ENCODE measurements at places on chromosomes 6 and 20. TPM values are rescaled to one million over a fixed set of nuclear protein-coding genes. Genes with fewer than 3 reads are reported as not detected.

- H3K27me3 ChIP-seq, result no peaks in the 10 kb centered on the region
- H3K27ac ChIP-seq, result no peak overlapping the region
- peak; percentile 18 for DNase-seq
- H3K4me3 ChIP-seq, result no peak overlapping the region
- no peaks in the 10 kb centered on the region for H3K4me1 ChIP-seq
Observed at GRCh38 chr6:38012573-38012972, 193.0 kb downstream of the ZFAND3 start.

DNA sequence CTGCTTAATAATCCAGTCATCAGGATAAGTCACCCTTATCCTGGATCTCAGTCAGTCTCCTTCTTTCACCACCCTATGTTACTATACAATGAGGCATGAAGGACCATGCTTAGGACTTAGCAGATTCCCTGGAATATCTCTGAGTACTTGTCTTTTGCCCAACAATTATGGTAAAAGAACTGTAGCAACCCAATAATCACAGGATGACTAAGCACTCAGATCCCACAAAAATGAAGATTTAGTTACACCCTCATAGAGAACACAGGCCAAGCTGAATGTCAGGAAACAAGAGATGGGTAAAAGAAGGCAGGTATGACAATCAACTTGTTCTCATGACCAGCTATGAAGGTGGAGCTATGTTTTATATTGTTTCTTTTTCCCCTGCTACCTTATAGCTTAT is 91.4 kb downstream of the EDN1 start:
- no peaks in the 10 kb centered on the region for H3K27me3 ChIP-seq
- no peak for DNase-seq
- H3K4me3 ChIP-seq, result no peak overlapping the region
- no peaks in the 10 kb centered on the region for H3K36me3 ChIP-seq
- no peak overlapping the region for H3K27ac ChIP-seq

DNA sequence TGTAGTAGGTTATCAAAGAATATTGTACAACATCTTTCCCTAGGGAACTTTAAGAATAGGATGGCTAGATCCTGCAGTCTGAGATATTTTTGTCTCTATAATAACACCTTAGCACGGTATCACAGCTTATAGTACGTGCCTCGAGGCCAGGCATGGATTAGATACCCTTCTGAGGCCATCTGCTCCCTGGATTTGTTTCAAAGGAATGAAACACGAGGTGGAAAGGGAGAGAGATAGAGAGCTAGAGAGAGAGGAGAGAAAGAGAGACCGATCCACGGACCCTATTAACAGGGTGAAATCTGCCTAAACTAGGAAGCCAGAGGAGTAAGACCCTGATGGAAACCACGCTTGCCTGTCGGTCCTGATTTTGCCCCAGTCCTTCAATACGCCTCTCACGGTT is 92.5 kb downstream of the CD83 start:
- peaks cover 11% of the 10 kb centered on the region for H3K4me1 ChIP-seq
- no peak for DNase-seq
- no peak overlapping the region for H3K4me3 ChIP-seq

DNA sequence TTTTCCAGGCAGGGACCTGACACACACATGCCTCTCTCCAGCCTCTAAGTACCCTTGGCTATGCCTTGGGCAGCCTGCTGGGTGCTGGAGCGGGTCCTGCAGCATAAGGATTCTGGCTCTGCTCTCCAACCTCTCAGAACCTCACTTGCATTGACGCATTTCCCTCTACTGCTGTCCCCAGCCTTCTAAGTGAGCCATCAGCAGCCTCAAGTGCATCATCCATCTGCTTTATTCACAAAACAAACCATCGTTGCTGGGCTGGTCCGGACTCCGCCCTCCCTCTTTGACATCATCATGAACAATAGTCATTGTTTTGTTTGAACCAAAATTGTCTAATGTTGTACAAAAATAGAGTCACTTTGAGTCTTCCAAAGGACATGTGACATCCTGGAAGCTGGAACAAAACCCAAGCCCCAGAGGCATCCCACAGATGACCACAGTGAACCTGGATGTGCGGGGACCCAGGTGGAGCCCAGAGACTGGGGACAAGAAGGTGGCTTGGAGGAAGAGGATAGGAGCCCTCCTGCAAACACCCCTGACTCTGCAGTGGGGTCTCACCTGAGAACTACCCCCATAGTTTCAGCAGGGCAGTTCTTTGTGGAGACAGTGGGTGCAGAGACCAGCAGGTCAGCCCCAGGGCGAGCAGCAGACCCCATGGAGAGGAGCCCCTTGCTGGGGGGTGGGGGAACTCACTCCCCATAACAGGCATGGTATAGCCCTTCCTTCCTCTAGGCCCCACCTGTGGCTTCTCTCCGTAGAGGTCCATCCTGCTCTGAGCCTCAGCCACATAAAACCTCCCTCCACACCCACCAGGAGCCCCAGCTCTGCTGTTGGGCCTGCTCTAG is 230.1 kb downstream of the SYNDIG1 start:
- no peak overlapping the region for H3K27ac ChIP-seq
- no peak for DNase-seq
- H3K4me3 ChIP-seq, result no peak overlapping the region
- no peaks in the 10 kb centered on the region for H3K4me1 ChIP-seq
- no peaks in the 10 kb centered on the region for H3K36me3 ChIP-seq

GRCh38 chr20:63553251-63553932 is 567 bp upstream of the FNDC11 start:
- no peaks in the 10 kb centered on the region for H3K27me3 ChIP-seq
- DNase-seq, result peak; percentile 90
- peak overlapping the region; percentile 61 for H3K4me3 ChIP-seq
- no peaks in the 10 kb centered on the region for H3K36me3 ChIP-seq

DNA sequence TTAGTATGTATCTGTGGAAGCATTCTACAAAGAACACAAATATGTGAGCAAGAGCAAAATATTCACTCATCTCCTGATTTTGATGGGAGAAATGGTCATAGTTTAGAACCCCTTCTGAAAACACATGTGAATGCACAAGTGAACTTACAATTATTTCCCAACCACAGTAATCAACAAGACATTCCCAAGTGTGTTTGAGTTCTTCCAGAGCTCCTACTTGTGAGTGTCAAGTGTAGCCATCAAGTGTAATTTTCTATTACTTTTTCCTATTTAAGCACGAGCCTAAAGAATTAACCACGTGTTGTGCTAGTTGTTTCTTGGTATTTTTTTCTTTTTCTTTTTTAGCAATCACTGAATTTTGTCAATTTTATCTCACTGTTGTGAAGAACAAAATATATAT is 402.3 kb downstream of the NKAIN2 start:
- DNase-seq, result no peak
- no peaks in the 10 kb centered on the region for H3K36me3 ChIP-seq
- H3K4me1 ChIP-seq, result no peaks in the 10 kb centered on the region
- H3K27me3 ChIP-seq, result no peaks in the 10 kb centered on the region

DNA sequence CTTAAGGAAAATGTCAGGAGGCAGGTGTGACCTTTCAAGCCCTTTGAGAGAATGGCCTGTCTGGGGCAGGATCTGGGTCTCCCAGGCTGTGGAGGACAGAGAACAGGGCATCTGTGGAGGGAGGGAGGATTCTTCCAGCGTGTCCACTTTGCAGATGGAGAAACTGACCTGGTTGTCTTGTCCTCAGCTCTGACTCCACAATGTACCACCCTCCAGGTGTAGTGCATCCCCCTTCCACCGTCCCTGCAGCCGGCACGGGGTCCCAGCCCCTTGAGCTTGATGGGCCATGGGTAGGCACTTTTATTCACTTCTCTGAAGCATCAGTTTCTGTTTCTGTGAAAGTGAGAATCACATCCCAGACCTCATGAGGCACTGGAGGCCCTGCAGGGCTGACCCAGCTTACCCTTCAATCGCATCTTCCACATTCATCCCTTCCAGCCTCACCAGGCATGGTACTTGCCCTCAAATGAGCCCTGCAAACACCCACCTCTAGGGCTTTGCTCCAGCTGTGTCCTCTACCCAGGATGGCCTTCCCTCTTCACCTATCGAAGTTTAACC is 4.6 kb upstream of the TGM2 start:
- DNase-seq, result no peak
- H3K27ac ChIP-seq, result no peak overlapping the region
- no peaks in the 10 kb centered on the region for H3K4me1 ChIP-seq
- no peaks in the 10 kb centered on the region for H3K27me3 ChIP-seq

- H3K27ac ChIP-seq, result no peak overlapping the region
- peaks cover 6% of the 10 kb centered on the region for H3K27me3 ChIP-seq
- H3K36me3 ChIP-seq, result no peaks in the 10 kb centered on the region
- peak; percentile 29 for DNase-seq
- peaks cover 7% of the 10 kb centered on the region for H3K4me1 ChIP-seq
Observed at GRCh38 chr6:165850434-165851019, 187.5 kb upstream of the PDE10A start.

- no peak for DNase-seq
- H3K27me3 ChIP-seq, result no peaks in the 10 kb centered on the region
- no peak overlapping the region for H3K4me3 ChIP-seq
- no peaks in the 10 kb centered on the region for H3K36me3 ChIP-seq
Observed at GRCh38 chr6:126388104-126388598, 48.2 kb downstream of the CENPW start.

- H3K36me3 ChIP-seq, result peaks cover 44% of the 10 kb centered on the region
- H3K27me3 ChIP-seq, result no peaks in the 10 kb centered on the region
- H3K27ac ChIP-seq, result no peak overlapping the region
- no peak overlapping the region for H3K4me3 ChIP-seq
- H3K4me1 ChIP-seq, result peaks cover 48% of the 10 kb centered on the region
Observed at GRCh38 chr6:33198159-33198852, 2.2 kb downstream of the RXRB start.

DNA sequence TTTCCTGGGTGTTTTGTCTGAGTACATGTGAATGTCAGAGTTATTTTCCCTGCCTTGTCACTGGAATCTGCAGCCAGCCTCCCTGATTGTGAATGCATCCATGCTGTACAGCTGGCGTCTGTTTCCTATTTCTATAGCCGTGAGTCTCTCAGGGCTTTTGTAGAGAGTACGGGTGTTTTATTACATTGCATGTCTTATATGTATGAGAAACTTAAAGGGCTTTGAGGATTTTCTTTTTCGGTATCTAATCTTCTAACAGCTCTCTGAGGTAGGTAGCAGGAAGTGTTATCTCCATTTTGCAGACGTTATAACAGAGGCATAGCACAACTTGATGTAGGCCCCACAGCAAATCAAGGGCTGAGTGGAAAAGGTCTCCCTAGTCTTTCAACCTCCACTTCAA is 272.9 kb downstream of the PRL start:
- H3K36me3 ChIP-seq, result no peaks in the 10 kb centered on the region
- no peak overlapping the region for H3K27ac ChIP-seq
- no peak overlapping the region for H3K4me3 ChIP-seq
- no peaks in the 10 kb centered on the region for H3K4me1 ChIP-seq
- no peaks in the 10 kb centered on the region for H3K27me3 ChIP-seq

DNA sequence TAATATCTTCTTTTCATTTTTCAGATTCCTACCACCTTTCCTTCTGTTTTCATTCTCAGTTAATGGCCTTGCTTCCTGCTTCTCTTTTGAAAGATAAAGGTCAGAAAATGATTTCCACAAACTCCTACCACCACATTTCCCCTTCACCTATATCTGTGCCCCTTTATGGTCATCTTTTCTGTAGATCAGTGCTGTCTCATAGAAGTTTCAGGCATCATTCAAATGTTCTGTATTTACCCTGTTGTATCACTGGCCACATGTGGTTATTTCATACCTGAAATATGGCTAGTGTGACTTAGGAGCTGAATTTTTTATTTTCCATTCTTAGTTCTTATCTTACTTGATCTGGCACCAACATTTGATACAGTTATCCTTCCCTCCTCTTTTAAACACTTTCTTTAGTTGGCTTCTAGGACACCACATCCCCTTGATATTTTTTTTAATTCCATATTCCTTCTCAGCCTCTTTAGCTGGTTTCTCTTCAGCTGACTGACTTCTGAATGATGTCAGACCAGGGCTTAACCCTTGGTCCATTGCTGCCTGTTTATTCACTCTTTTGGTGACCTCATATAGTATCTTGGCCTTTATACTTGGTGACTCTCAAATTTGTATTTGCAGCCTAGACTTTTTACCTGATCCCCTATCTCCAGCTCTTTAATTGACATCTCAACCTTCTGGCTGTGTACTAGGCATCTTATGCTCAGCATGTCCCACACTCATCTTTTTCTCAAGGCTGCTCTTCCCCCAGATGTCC is 81.0 kb downstream of the ATRN start:
- H3K27me3 ChIP-seq, result no peaks in the 10 kb centered on the region
- no peaks in the 10 kb centered on the region for H3K36me3 ChIP-seq
- no peak overlapping the region for H3K27ac ChIP-seq

DNA sequence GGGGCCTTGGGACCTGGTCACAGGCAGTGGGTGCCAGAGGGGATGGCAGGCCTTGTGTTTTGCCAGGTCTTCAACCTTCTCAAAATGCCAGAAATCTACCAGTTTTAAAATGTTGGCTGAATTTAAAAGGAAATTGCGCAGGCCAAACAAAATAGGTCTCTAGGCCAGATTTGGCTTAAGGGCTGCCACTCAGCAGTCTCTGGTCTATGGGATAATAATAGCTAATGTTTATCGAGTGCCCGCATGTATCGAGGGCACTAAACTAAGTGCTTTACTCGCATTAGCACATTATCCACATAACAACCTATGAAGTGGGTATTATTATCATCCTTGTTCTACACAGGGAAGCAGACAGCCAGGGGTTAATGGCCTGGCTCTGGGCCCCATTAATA is 11.0 kb downstream of the E2F3 start:
- no peaks in the 10 kb centered on the region for H3K27me3 ChIP-seq
- no peak overlapping the region for H3K4me3 ChIP-seq
- no peak for DNase-seq
- no peaks in the 10 kb centered on the region for H3K36me3 ChIP-seq
- H3K27ac ChIP-seq, result no peak overlapping the region
- H3K4me1 ChIP-seq, result peaks cover 66% of the 10 kb centered on the region

DNA sequence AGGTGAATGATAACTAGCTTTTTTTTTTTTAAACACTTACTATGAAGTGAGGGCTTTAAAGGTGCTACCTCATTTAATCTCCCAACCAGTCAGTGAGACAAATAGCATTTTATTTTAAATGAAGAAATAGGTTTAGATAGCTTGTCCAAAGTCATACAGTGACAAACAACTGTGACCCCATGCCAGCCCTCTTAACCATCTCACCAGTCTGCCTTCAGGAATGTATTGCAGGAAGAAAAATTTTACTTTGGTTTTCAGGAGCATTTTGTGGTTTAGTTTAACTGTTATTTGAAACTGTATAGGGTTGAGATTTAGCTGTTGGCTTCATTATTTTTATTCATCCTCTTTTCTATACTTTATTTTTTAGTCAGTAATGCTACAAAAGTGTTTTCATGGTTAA is 18.6 kb downstream of the DSE start:
- H3K27me3 ChIP-seq, result no peaks in the 10 kb centered on the region
- H3K27ac ChIP-seq, result no peak overlapping the region
- H3K36me3 ChIP-seq, result no peaks in the 10 kb centered on the region
- peaks cover 12% of the 10 kb centered on the region for H3K4me1 ChIP-seq

DNA sequence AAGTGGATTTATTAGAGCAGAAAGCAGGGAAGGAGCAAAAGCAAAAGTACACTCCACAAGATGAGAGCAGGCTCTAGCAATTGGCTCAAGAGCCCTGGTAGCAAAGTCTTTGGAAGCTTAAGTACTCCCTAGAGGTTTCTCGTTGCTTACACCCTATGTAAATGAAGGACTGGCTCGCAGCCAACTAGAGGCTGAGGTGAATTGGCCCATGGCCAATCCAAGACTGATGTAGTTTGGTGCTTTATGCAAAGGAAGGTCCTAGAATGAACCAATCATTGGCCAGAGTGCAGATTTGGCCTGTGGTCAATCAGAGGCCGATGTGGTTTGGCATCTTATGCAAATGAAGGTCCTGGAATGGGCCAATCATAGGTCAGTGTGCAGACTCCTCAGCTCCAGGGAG is 191.3 kb upstream of the ARID1B start:
- no peaks in the 10 kb centered on the region for H3K36me3 ChIP-seq
- DNase-seq, result no peak
- H3K4me1 ChIP-seq, result no peaks in the 10 kb centered on the region

The BPIFB4 gene
- not detected for total RNA-seq

The GRM1 gene
- total RNA-seq, result not detected

The SERINC3 gene
- total RNA-seq, result 59.9 TPM

The HLA-DQA1 gene
- 22.2 TPM for total RNA-seq

The LRRN4 gene
- total RNA-seq, result not detected

The MAP3K7 gene
- total RNA-seq, result 24.8 TPM

The MEI4 gene
- not detected for total RNA-seq

The SYNDIG1 gene
- not detected for total RNA-seq

All from CD8-positive, alpha-beta memory T cell (primary cell).